ENCODE measurements at places on chromosomes 3 and 15.

DNA sequence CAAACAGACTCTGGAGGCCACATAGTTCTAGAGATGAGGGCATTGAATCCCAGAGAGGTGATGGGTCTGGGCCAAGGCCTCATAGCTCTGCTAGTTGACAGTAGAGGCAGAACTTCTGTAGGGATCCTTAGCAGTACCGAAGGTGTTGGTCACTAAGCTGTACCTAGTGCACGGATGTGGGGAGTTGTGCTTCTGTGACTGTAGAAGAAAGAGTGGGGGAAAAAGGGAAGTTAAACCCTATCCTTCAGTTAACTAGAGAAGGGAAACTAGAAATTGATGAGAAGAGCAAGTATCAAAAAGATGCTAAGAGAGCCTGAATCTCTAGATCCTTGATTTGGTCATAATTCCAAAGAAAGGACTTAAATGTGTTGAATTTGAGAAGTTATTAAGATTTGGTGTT, 186.7 kb downstream of the NFKBIZ start:
- no peak for DNase-seq

- DNase-seq, result no peak
Observed at GRCh38 chr15:77909182-77909940, 168.2 kb downstream of the TBC1D2B start.

- no peak for DNase-seq
Observed at GRCh38 chr3:112579697-112580096, 17.9 kb downstream of the SLC35A5 start.

GRCh38 chr3:113532698-113533533, 561 bp downstream of the SIDT1 start:
- DNase-seq, result no peak

GRCh38 chr3:9387322-9387655, 10.1 kb upstream of the SETD5 start:
- DNase-seq, result no peak

GRCh38 chr3:45319996-45320305, 68.4 kb upstream of the LARS2 start:
- DNase-seq, result no peak

DNA sequence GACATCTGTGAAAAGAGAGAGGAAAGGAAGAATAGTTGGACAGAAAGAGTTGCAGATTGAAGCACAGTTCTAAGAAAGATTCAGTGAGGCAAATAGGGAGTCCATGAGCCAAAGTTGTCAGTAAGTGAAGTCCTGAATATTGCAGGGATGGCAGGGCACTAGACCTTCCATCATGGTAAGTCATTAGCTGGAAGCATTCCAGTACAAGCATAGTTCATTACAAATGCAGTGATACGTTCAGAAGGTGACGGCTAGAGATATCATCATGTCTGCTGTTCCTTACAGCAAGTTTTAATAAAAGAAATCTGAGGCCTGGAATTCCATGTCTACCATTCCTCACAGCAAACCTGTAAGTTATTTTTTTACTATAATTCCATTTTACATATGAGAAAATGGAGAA, 720.1 kb downstream of the GBE1 start:
- no peak for DNase-seq
